ENCODE measurements at places on chromosomes 16 and 17.

DNA sequence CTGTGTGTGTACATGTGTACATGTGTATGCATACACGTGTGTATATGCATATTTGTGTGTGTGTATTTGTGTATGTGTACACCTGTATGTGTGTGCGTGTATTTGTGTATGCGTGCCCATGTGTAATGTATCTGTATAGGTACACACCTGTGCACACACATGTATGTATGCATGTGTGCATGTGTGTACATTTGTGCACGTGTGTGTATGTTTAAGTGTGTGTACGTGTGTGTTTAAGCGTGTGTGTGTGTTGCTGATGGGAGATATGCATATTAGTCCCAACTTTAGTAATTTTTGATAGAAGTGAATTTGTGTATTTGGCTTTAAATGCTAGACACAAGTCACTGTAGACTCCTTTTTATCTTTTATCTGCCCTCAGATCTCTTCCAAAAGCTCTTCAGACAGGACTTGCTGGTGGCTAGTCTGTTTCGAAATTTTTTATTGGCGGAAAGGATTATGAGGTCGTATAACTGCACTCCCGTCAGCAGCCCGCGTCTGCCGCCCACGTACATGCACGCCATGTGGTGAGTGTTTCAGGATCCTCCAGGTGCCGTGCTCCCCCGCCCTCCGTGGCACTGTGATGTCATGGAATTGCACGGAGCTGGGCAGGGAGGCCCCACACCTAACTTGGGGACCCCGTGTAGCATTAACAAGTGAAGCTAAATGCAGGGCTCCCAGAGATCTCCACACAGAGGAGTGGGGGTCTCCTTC lies 168.8 kb upstream of the CHMP6 start:
- DNase-seq, result no peak

- DNase-seq, result no peak
Observed at GRCh38 chr17:57562184-57562698, 182.9 kb downstream of the CCDC182 start.

DNA sequence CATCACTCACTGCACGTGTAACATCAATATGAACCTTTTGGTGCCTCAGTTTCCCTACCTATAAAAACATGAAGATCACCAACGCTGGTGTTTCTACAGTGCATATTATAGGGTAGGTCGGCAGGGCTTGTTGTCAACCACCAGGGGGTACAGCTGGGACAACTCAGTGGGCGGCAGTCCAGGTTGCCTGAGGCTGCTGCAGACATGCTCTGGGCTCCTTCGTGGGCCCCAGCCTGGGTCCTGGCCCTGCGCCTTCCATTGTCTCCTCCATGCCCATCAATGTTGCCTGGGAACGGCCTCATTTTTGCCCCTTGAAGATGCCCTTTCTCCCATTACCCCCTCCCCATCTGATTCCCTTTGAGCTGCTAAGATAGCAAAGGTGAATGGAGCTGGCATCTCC lies 89.8 kb downstream of the GSG1L start:
- no peak for DNase-seq

GRCh38 chr17:58352596-58353388 lies 791 bp upstream of the SUPT4H1 start:
- no peak for DNase-seq

DNA sequence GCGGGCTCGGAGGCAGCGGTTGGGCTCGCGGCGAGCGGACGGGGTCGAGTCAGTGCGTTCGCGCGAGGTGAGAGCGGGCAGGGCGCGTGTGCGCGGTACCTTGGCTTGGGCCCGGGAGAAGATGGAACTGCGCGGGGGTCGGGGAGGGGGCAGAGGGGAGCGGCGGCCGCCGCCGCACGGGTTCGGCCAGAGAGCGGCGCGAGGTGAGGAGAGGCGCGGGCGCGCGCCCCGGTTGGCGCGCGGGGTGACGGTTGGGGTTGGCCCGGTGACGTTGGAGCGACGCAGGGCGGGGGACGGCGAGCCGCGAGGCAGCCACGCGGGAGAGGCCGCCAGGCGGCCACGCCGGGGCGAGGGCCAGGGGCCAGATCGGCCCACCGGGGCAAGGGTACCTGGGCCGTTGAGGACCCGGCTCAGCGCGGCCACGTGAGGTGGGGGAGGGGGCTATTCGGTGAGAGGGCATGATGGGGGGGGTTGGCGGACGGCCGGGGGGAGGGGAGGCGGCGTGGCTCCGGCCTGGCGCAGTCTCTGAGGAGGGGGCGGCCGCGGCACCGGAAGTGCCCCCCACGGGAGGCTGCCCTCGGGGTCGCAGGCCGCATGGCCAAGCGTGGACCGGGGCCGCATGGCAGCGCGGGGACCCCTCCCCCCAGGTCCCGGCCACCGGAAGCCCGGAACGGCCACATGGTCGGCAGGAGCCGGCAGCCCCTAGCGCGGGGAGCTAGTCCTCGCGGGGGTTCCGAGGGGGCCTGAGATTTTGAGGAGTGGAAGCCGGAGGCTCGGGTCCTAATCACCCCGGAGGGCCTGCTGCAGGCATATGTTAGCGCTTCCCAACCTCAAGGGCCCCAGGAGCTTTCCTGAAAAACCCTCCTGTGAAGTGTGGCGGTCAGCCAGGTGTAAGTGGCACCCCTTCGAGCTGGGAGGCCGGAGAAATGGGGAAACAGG lies 527 bp downstream of the EIF5A start:
- DNase-seq, result no peak

GRCh38 chr17:35808240-35808961 lies 883 bp upstream of the TAF15 start:
- DNase-seq, result no peak

DNA sequence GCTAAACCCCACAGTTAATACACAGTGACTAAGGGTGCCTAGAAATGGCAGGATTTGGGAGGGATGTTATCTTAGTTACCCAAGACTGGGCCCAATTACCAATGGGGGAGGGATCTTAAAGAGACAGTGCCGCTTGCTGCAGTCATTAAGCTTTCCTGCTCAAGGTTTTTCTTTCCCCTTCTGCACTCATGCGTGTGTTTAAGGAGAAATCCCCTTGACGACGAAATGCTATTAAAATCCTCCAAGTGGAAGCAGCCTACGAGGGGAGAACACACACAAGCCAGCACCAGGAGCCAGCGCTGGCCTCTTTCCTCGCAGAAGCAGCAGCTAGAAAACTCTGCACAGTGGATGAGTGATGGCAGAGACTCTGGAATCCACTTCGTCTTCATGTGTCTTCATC lies 22.0 kb downstream of the SALL1 start:
- no peak for DNase-seq

DNA sequence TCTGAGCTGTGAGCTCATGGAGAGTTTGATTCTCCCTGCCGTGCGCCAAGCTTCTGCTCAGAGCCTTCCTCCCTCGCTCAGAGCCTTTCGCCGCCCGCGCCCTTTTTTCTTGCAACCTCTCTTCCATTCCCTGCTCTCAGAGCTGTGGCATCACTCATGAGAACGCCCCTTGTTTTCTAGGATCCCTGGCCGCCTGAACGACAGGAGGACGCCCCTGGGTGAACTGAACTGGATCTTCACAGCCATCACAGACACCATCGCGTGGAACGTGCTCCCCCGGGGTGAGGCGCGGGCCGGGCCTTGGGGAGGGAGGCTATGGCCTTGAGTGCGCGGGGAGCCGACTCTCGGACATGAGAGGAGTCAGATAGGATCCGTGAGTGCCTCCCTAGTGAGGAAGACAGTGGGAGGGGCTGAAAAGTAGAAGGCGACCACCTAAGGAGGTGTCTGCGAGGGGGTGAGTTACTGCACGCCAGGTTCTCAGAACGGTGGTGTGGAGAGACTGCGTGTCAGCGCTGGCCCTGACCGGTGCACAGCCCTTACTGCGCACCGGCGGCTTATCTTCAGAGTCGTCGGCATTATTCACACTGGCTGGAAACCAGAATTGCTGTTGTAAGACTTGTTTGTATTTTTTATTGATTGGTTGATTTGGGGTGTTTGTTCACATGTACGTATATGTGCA lies 169.5 kb upstream of the CHMP6 start:
- DNase-seq, result no peak

GRCh38 chr17:11874756-11875155 lies 122.5 kb downstream of the ZNF18 start:
- DNase-seq, result no peak

GRCh38 chr17:32810690-32811089 lies 66.2 kb downstream of the MYO1D start:
- DNase-seq, result no peak

GRCh38 chr17:79186406-79186805 lies 111.8 kb downstream of the ENGASE start:
- no peak for DNase-seq

- DNase-seq, result no peak
Observed at GRCh38 chr17:65027305-65027704, 29.2 kb downstream of the GNA13 start.

GRCh38 chr16:23101012-23101550 lies 48.2 kb downstream of the USP31 start:
- no peak for DNase-seq

- DNase-seq, result no peak
Observed at GRCh38 chr16:16073001-16073545, 123.7 kb downstream of the ABCC1 start.

DNA sequence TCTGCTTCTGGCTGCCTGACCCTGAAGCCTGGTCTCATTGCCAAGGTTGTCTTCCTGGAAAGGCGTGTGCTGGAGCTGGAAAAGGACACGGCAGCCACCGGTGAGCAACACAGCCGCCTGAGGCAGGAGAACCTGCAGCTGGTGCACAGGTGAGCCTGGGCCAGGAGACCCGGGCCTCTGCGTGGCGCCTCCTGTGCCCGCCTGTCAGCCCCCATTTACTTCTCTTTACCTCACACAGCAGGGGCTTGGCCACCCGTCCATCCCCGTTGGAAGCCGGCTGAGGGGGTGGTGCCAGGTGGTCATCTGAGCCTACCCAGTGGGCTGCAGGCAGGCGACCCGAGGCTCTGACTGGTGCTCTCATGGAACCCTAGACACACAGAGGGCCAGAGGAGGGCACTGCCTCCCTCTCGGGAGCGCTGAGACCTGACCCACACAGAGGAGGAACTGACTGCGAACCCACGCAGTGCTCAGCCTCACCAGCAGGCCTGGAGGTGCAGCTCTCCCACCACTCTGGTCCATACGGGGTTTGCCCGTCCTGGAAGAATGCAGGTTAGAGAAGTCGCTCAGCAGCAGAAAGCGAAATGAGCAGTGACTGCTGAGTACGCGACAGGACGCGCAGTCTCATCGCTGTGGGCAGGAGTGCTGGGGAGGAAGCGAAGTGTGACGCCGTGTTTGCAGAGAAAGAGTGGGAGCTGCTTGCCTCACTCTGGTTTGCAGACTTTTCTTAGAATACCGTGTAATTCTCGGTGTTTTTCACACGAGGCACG lies 21.9 kb upstream of the CAPN15 start:
- DNase-seq, result no peak

GRCh38 chr16:62625326-62625725 lies 589.1 kb upstream of the CDH8 start:
- no peak for DNase-seq

DNA sequence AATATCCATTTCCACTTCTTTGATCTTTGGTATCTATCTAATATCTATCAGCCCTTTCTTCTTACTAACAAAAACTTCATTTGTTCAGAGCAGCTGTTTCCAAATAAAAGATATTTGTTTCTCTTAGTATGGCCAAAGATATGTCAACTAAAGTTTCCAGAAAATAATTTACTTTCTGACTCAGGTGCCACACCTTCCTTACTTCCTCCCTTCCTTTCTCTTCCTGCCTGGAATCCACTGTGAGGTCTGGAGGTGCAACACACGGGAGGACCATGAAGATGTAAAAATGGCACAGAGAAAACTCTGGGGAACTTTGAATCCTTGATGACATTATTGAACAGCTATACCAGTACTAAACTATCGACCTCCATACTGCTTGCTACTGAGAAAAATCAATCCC lies 14.0 kb downstream of the MED13 start:
- no peak for DNase-seq

DNA sequence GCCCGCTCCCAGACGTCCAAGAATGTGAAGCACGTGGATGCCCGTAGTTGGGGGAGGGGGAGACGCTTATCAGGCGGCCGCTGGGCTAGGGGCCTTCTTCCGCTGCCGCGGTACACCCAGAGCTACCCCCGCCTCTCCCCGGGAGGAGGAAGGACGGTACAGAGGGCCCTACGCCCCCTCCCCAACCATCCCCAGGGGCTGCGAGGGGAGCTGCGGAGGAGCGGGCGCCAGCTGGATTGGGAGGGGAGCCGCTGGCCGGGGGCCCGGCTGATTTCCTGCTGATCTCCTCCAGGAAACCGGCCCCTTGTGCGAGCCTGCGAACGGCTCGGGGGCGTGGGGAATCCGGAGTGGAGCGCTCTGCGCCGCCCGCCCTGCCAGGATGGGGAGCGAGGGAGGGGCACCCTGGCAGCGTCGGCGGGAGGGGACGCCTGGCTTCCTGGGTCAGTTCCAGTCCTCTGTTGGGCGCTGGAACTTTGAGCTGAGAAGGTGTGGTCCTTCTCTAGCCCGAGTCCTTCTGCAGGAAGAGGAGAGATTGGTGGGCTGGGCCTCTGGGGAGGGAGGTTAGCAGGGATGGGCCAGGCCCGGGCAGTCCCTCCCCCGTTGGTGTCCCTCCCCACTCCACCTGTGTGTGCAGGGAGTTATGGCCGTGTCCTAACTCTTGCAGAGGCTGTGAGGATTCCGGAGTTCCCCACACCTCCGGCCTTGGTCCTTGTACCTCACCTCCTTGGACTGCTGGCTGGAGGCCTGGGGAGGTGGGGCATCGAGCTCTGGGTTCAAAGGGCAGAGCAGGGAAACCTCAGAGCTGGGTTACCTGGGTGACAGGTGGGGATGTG lies 19.2 kb downstream of the GJD3 start:
- DNase-seq, result peak; percentile 59

Measured in fibroblast of skin of left biceps (primary cell).